ENCODE measurements at places on chromosomes 5 and 9.

DNA sequence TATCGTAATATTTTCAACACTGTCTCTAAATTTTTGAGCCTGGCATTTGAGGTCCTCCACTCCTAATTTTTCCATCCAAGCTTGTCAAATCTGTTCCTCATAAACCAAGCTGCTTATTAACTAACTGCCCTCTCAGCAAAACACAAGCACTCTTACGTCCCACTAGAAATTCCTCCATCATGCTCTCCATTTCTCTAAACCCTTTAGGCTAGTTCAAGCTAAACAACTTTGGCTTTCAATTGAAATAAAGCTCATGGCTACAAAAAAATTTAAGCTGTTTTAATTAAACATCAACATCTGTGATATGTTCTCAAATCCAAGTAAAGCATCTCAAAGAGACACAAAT lies 45.7 kb downstream of the RNF145 start:
- DNase-seq: no peak

GRCh38 chr5:79774171-79774854 lies 84.7 kb downstream of the CMYA5 start:
- no peak for DNase-seq

DNA sequence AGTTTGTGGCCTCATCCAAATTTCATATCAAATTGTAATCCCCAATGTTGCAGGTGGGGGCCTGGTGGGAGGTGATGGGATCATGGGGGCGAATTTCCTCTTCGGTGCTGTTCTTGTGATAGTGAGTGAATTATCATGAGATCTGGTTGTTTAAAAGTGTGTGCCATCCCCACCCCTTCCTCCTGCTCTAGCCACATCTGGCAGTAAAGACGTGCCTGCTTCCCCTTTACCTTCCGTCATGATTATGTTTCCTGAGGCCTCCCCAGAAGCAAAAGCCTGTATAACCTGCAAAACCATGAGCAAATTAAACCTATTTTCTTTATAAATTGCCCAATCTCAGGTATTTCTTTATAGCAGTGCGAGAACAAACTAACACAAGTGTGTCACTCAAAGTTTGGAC lies 71.0 kb upstream of the MOCS2 start:
- DNase-seq: no peak

DNA sequence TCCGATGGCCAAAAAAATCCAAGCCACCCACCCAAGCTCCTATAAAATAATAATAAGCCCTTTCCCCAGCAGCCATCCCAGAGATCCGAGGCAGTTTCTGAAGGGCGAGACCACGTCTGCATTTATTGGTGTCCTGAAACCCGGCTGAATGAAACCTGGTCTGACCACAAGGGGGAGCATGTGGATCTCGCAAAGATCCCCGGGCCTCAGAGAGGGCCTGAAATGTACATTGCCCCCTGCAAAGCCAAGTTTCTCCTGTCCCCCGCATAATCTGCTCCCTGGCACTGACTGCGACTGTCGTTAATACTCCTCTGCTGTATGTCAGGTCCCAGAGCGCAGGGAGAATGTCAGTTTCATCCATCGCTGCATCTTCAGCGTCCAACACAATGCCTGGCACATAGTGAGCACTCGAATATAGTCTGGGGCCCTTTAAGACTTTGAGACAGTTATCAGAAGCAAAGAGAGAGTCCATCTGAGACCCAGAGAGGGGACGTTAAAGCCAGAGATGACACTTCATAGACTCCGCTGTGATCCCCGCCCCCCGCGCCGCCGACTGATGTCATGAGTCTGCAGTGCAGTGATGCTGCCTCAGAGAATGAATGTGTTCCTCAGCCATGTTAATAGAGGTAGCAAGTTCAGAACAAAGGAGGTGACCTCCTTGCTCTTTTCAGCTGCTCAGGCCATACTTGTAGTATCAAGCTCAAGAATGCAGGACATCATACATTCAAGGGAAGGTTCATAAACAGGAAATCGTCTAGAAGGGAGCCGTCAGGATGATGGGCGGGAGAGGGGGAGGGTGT lies 74.5 kb upstream of the BARHL1 start:
- peak; percentile 17 for DNase-seq

DNA sequence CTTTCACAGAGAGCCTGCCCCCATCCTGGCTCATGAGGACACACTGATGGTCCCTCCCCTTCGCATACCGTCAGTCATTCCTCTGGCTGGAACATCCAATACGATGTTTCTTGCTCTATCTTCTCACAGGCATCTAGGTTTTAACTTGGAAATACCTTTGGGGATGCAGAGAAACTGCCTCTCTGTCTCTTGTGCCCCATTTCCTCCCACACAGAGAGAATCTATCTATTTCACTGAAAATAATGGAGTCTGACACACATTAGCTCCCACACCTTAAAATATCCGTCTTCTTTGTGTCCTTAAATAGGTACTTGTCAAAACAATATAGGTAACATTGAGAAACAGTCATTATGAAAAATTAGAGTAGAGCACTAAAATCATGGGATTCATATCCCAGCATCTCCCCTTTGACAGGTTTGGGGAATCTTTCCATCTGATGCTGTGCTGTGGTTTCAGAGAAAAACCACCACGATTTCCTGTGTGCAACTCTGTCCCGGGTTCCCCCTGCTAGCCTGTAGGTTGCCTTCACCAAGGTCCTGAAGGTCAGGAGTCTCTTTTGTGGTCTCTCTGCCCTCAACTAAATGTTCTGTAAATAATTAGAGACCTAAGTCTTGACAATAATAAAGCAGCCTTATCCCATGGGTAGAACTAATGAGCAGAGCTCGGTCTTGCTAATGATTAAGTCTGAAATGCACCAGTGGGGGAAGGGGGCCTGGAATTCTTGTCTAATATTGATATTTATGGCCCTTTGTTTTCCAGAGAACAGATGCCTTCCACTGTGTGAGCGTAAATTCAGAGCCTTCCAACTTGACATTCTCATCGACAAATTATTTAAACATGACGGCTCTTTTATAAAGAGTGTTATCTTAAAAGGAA lies 371.0 kb downstream of the ICE1 start:
- no peak for DNase-seq

Data from activated naive CD4-positive, alpha-beta T cell (primary cell).